Activated CD8-positive, alpha-beta memory T cell treated with anti-CD3 and anti-CD28 coated beads for 4 hours (primary cell): ENCODE measurements at places on chromosomes 1 and 21.

GRCh38 chr1:44523593-44524591 lies 118.8 kb downstream of the RNF220 start:
- no peak for DNase-seq

GRCh38 chr1:198598796-198599321 lies 40.0 kb upstream of the PTPRC start:
- DNase-seq, result no peak

DNA sequence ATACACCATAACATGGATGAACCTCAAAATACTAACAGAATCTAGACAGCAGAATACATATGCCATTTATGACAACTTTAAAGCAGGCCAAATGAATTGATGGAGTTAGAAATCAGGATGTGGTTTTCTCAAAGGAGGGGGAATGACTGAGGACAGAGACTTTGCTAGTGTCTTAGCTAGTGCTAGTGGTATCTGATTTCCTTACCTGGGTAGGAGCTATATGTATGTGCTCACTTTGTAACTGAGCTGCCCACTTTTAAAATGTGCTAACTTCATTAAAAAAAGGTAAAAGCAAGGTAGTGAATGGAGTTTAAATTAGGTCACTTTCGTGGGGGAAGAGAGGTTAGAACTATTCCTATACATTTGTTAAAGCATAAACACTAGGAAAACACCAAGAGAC lies 2.6 kb downstream of the GTF2B start:
- DNase-seq, result no peak

DNA sequence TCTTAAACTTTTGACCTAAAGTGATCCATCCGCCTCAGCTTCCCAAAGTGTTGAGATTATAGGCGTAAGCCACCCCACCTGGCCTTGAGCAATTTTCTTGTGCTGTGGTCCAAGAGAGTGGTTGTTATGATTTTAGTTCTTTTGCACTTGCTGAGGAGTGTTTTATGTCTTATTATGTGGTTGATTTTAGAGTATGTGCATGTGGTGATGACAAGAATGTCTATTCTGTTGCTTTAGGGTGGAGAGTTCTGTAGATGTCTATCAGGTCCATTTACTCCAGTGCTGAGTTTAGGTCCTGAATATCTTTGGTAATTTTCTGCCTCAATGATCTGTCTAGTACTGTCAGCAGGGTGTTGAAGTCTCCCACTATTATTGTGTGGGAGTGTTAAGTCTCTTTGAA lies 11.2 kb upstream of the S100B start:
- no peak for DNase-seq

- DNase-seq, result no peak
These were observed 12.5 kb downstream of the MAST2 start for GRCh38 chr1:45815667-45816458.

DNA sequence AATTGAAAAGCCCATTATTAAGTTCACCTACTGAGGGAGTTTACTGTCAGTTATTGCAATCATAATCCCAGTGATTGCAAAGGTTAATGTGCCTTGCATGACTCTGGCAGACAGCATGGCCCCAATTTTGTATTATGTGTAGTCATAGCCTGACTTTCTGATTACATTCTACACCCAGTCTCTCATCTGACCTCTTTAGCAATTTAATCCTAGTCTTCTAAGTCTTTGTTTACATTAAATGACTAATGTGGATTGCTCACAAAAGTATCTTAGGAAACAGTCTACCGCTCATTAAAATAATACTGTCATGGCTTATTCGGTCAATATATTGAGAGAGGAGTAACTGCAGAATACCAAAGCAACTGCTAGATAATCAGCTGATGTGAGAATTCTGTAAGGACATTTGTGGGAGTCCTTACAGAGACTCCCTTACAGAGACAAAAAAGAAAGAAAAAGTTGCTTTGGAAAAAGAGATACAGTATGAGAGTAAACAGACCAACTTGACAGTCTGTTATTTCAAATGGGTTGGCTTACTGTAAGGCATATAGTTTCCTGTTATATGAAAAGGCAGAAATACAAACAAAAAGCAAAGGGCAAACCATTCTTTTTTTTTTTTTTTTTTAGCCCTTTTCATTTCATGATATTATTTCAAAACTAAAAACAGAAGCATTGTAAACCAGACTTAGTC lies 42.8 kb downstream of the SMG7 start:
- no peak for DNase-seq

GRCh38 chr1:232915212-232915611 lies 35.2 kb upstream of the NTPCR start:
- DNase-seq, result no peak

DNA sequence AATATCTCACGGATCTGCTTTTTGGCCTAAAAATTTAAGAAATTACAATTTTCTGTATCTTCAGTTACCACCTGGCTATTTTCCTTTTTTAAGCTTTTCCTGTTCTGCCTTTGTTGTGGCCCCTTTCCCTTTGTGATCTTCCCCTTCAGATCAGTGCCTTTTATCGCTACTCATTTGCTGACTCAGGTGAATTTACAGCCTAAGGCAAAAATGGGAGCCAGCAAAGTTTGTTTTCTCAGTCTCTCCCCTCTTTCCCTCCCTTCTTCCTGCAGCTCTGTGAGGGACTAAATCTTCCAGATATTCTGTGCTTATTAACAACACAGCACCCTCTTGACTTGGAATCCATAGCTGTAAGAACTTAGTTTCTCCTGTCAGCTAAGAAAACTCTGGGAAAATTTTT lies 5.3 kb upstream of the PRRC2C start:
- DNase-seq, result no peak

- no peak for DNase-seq
These were observed 32.6 kb downstream of the SLC44A3 start for GRCh38 chr1:94852788-94853187.

GRCh38 chr1:160722726-160723125 lies 11.1 kb upstream of the CD48 start:
- DNase-seq, result no peak

GRCh38 chr1:206021008-206021625 lies 2.6 kb downstream of the CTSE start:
- no peak for DNase-seq

GRCh38 chr1:6126521-6127067 lies 53.5 kb downstream of the CHD5 start:
- no peak for DNase-seq

- DNase-seq, result no peak
These were observed 555.8 kb downstream of the DPYD start for GRCh38 chr1:97365026-97365425.

DNA sequence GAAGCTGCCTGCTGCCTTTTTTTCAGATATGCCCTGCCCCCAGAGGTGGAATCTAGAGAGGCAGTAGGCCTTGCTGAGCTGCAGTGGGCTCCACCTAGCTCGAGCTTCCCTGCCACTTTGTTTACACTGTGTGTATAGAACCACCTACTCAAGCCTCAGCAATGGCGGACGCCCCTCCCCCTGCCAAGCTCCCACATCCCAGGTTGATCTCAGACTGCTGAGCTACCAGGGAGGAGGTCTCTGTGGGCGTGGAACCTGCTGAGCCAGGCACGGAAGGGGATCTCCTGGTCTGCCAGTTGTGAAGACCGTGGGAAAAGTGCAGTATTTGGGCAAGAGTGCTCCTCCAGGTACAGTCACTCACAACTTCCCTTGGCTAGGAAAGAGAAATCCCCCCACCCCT lies 65.1 kb downstream of the MSH4 start:
- DNase-seq, result no peak

DNA sequence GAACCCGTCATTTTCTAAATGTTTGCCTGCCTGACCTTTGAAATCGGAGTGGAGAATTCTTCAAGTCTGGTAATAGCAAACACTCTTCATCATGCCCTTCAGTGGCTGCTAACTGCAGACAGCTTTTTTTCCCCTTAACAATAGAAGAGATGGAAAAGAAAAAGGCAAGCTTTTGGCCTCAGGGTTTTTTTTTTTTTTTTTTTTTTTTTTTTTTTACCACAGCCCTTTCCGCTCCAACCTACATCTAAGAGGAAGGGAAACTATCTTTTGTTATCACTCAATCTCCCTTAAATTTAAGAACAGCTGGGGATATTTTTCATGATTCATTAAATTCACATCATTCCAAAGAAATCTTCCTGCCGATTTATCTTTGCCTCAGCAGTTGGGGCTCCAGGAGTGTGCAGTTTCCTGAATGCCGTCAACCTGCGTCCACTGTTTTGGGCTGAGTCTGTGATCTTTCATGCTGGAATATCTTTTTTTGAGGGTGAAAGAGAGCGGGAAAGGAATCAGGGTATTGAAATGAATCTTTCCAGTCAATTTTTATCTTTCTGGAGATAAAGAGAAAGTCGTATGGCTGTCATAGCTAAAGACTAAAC lies 144.5 kb upstream of the SMYD2 start:
- no peak for DNase-seq

DNA sequence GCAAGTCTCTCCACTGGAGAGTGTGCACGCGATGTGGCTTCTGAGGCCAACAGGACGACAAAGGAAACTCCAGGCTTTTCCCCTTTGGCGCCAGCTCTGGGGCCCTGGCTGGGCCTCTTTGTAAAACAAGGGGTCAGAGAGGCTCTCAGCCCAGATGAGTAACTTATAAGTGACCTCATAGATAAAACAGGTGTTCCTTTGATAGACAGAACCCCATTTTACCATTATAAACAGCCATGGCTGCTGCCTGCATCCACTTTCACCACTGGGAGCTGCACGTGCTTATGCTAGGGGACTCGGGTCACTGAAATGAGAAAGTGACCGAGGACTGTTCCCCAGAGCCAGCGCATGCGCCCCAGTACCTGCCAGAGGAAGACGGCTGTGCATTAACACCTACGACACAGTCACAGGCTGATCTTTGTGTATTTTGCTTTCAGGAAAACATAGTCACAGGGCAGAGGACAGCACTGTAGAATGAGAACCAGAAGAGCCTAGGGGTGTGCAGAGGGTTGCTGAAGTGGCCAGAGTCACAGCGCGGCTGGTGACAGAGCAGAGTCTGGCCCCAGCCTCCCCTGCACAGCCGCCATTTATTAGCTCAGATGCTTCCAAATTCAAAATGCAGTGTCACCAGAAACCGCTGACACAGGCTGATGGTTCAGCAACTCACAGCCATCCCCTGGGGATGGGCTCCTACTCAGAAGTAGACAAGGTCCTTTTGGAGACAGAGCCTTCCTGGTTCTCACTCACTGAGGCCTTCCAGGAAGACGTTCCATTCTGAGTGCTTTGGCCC lies 12.7 kb downstream of the RNF207 start:
- no peak for DNase-seq

GRCh38 chr1:182146286-182146685 lies 84.8 kb upstream of the ZNF648 start:
- no peak for DNase-seq

DNA sequence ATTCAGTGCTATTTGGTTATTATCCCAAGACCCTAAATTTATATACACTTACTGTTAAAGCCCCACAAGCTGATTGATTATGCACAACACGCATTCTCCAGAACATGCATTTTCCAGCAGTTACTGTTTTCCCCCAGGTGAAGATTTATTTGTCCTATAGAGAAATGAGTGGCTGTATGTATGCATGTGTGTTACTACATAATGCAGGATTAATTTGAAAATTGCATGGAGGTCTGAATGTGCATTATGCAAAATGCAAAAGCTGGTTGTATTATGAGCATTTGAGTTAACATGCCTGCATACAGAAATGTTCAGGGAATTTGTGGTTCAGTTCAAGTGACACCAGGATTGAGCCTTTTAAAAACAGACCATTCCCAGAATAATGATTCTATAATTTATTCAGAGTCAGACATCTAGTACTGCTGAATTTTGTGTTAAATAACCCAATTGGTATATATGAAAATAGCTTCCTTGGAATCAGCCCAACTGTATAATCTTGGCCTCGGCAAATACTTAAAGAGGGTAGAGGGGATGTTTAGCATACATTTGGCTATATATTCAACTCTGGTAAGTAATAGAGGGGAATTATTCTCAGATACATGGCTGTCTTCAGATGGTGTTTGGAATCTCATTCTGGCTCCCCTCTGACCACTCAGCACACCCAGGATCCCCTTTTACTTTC lies 320.0 kb downstream of the HHAT start:
- no peak for DNase-seq

- no peak for DNase-seq
These were observed 68.3 kb upstream of the CASZ1 start for GRCh38 chr1:10864776-10865175.

GRCh38 chr1:178254433-178254832 lies 160.5 kb downstream of the RASAL2 start:
- no peak for DNase-seq

- no peak for DNase-seq
These were observed 7.7 kb upstream of the S100A2 start for GRCh38 chr1:153573351-153573750.

- no peak for DNase-seq
These were observed 71.6 kb downstream of the PLEKHA6 start for GRCh38 chr1:204288021-204288588.

DNA sequence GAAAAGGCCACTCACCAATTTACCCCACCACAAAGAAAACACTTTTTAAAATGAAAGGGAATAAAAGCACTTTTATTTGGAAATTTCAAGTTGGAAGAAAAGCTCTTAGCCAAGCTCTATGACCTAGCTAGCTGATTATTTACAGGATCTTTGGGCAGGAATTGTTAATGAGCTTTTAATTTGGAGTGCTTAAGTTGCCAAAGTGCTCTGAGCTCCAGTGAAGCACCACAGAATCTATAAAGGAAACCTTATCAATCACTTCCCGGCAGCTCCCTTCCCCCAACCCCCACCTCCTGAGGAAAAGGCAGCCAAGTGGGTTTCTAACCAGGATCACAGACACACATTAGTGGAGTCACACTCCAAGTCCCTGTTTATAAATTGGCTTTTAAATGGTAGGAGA lies 1.5 kb downstream of the ERI3 start:
- DNase-seq, result no peak

- DNase-seq, result no peak
These were observed 46.2 kb downstream of the DISP1 start for GRCh38 chr1:222861062-222861461.

DNA sequence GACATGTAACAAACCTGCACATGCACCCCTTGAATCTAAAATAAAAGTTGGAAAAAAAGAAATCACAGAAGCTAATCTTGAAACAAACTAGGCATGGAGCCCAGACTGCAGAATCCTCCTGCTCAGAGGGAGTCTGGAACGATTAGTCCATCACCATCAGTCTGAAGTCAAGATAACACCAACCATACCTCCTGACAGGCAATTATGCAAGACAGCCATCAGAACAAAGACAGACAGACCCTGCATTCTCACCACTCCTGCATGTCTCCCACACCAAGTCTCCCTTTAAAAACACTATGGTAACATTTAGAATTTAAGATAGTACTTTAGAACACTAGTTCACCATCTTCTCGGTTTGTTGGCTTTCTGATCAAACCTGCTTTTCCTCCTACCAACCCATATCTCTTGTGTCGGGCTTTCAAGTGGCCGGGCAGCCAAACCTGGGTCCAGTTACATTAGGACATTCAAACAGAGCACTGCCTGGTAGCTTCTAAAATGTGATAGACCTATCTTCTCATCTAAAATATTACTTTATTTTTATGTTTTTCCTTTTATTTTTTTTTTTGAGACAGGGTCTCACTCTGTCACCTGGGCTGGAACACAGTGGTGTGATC lies 10.1 kb downstream of the YARS1 start:
- no peak for DNase-seq
